NCI-H1694 (cell line): ENCODE measurements at places on chromosomes 13 and 19.

- no peak for DNase-seq
Observed at GRCh38 chr13:40422588-40423235, 243.7 kb downstream of the FOXO1 start.

DNA sequence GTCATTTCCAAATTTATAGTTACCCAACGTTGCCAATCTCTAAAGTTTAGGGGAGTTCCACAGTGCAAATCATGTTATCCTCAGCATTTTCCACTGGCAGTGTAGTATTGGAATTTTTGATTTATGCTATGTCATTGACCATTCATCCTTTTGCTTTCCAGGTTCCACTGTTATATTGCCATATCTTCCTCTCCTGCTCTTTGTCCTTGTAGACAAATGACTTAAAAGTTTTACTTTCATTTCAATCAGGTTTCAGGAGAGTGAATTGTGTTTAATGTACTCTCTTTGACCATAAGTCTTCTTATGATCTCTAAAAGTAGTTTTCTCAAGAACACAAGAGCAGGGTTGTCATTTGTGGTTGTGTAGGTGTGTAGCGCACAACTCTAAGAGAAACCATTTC, 274.6 kb downstream of the COG6 start:
- DNase-seq: no peak

GRCh38 chr13:113183450-113184129, 24.9 kb downstream of the PCID2 start:
- DNase-seq: no peak

DNA sequence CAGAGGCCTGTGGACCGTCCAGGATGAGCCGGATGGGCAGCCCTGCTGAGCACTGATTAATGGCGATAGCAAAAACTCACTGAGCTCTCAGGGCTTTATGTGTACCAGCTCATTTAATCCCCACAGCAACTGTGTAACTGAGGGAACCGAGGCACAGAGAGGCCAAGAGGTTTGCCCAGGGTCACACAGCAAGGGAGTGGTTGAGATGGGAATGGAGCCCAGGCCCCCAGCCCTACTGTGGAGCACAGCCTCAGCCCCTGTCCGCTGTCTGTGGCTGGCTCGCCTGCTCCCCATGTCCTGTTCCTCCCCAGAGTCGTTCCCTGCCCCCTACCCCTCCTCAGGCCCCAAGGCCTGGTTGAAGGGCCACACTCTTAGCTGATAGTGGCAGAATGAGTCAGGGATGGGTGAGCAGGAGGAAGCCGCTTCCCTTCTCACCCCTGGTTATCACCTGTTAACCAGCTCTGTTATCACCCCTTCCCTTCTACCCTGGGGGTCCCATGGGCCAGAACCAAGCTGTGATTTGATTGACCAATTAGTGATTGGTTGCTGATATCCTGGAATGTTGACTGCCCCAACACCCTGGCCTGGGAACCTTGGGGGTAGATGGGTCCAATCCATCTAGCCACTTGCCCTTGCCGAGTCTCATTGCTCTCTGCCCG, 21.2 kb downstream of the CAPN12 start:
- DNase-seq: no peak

- no peak for DNase-seq
Observed at GRCh38 chr13:112761701-112762689, 72.2 kb downstream of the ATP11A start.

DNA sequence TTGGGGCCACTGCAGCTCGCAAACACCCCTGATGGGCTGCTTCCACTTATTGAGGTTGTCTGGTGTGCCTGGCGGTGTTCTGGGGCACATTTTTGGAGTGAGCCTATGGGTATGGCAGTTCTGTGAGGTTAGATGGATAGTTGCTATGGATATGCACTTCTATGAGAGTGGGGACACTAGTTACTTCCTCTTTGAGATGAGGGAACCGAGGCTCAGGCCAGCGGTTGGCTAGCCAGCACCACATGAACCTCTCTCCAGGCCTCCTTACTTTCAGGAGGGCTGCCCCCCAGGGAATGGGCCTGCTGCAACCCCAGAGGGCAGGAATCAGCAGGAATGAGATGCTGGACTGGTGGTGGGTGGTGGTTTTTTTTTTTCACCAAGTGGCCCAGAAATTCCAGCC, 13.5 kb upstream of the PRR19 start:
- no peak for DNase-seq

GRCh38 chr13:104534847-104535246, 1468.6 kb upstream of the SLC10A2 start:
- no peak for DNase-seq

DNA sequence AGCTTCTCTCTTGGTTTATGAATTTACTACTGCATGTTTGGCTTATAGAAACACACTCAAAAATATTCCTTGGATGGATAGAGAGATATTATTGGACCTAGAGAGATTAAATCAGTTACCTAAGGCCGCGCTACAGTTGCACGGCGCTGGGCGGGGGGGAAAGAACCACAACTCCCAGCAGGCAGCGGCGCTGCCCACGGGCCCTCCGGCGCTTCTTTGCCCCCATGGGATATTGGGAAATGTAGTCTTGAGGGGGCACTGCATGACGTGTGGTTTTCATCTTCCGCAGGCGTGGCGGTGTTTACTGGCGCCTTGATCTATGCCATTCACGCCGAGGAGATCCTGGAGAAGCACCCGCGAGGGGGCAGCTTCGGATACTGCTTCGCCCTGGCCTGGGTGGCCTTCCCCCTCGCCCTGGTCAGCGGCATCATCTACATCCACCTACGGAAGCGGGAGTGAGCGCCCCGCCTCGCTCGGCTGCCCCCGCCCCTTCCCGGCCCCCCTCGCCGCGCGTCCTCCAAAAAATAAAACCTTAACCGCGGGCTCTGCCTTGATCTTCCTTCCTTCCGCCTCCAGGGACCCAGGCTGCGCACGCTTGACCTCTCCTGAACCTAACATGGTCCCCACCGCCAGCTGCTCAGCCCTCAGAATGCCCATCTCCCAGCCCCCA, 4.8 kb downstream of the EMP3 start:
- DNase-seq: peak; percentile 89

- DNase-seq: no peak
Observed at GRCh38 chr13:33610438-33611120, 207.4 kb upstream of the RFC3 start.

DNA sequence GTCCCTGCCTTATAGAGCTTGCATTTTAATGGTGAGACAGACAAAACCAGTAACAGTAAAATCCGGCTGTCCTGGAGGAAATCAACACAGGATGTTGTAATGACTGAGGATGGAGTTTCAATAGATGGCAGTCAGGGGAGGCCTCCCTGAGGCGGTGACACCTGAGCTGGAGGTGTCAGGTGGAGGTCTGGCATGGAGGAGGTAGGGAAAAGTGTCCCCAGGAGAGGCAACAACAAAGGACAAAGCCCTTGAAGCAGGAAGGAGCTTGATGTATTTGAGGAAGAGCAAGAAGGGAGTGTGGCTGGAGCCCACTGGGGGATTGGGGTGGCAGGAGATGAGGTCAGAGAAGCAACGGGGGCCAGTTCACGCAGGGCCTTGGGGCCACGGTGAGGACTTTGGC, 7.8 kb downstream of the GRIN2D start:
- DNase-seq: no peak

- no peak for DNase-seq
Observed at GRCh38 chr19:40947573-40947972, 43.5 kb upstream of the CYP2B6 start.

DNA sequence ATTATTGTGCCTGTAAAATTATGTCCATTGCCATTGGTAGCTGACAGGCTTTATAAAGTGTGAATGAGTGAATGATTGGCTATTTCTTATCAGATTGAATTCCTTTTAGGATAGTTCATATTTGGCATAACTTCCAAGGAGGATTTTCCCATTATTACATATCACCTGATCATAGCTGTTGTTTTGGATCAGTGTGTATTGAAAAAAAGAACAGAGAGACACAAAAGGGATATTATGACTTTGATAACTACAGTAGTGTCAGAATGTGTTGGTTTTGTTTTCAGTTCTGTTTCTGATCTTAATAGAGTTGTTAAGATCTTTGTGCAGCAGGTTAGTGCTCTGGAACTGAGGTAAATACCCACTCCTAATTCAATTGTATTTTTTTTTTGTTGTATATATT, 103.8 kb downstream of the LRCH1 start:
- no peak for DNase-seq

DNA sequence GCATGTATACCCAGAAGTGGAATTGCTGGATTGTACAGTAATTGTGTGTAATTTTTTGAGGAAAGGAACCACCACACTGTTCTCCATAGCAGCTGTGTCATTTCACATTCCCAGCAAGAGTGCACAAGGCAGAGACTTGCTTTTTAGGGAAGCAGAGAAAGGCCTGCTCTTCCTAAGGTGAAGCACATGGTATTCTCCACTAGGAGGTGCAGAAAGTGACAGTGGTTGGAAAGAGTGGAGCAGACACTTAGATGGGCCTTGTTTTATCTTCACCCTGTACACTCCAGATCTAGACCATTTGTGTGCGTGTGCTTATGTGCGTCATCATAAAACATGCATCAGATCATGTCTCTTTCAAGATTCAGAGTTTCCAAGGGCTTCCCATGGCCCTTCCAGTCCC, 35.0 kb downstream of the FAM124A start:
- DNase-seq: no peak

GRCh38 chr13:26914624-26915023, 154.0 kb upstream of the GPR12 start:
- DNase-seq: peak; percentile 39

GRCh38 chr19:30675086-30675485, 302.9 kb downstream of the ZNF536 start:
- no peak for DNase-seq

GRCh38 chr13:76887076-76887563, 915 bp upstream of the KCTD12 start:
- no peak for DNase-seq

GRCh38 chr13:26557051-26557392, 461 bp upstream of the WASF3 start:
- no peak for DNase-seq

GRCh38 chr19:54425382-54425723, 10.1 kb downstream of the TTYH1 start:
- no peak for DNase-seq

GRCh38 chr13:45336025-45336800, 4.8 kb downstream of the TPT1 start:
- DNase-seq: no peak

DNA sequence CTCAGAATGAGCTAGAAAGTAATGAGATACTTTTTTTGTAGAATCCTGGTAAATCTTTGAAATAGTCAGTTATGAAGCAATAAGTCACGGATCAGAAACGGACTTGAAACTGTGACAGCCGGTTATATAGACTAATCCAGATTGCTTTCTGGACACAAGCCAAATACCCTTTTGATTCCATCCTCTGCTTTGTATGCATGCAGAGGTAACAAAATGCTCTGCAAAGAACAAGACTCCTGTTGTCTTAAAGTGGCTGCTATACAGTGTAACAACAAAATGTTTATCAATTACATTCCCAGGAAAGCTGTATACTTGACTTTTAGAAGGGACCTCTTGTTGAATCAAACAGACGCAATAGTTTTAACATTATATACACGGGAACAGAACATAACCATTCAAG, 66.5 kb upstream of the STARD13 start:
- peak; percentile 84 for DNase-seq

- DNase-seq: no peak
Observed at GRCh38 chr13:79359064-79359463, 47.0 kb downstream of the RBM26 start.
